Upper lobe of right lung (tissue), 1 donor: ENCODE measurements at places on chromosomes 5 and 9.
A peak's percentile ranks its signal among the peaks of the same experiment; 100 is the strongest.

- no peak for DNase-seq
These were observed 2.5 kb downstream of the FEM1C start for GRCh38 chr5:115542086-115542485.

DNA sequence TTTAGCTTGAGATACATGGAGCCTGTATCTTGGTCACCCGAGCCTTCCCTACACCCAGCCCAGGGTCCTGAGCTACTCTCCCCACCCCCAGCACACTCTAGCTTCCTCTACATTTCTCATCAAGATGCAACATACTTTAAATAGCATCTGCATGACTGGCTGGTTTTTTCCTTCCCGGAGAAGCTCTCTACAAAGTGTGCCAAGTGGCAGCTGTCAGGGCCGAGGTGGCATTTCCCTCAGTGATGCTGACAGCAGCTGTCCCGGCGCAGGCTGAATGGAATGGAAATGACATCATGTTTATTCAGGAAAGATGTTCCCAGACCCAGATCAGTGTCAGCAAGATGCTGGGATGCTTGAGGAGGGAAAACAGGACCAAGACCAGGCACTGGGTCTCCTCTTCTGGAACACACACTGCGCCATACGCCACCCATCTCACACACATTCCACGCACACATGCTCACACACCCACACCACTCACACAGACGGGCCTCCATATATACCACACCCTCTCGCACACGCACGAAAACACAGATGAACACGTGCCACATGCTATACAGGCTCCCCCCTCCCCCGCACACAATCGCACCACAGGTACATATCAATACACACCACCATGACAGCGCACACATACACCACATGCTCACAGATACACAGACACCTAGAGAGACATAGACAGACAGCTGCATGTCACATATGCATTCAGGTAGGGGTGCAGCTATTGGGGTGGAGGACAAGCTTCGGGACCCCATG, 67.8 kb downstream of the LHX2 start:
- DNase-seq, result no peak

DNA sequence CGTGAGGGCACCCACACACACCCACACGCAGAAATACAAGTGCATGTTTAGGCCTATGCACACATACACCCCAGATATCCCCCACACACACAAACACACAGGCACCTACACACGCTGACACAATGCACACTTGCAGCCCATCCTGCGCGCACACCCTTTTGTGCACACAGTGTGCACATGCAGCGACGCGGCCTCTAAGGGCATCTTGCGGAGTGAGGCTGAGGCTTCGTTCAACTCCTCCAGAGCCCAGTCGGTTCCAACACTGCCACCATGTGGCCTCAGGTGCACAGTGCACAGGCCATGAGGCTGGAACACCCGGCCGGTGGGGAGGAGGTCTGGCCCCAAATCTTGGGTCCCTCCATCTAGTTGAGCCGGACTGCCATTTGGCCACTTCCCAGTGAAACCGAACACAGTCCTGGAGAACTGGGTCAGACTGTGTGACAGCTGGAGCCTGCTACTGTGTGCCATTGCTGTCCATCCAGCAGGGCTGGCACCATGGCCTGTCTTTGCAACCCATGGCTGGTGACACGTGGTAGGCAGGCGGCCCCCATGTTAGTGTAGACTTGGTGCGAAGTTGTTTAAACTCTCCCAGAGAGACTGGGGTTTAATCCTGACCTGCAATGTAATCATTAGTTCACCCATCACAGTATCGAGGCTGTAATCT, 97.7 kb upstream of the MVB12B start:
- DNase-seq, result peak; percentile 87

DNA sequence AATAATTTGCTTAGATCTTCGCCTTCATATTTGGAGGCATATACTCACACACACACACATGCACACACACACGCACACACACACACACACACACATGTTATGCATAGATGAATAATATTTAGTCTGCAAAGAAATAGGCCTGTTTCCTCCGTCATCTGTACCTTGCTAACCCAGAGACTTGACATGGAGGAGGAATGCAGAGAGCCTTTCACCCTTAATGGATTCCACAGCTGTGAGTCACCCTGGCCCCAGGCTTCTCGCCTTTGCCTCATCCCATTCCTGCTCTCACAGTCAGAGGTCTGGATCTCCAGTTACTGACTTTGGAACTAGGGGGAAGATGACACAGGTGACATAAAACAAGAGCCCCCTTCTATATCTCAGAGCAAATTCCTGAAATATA, 29.7 kb downstream of the ZNF462 start:
- DNase-seq, result no peak

DNA sequence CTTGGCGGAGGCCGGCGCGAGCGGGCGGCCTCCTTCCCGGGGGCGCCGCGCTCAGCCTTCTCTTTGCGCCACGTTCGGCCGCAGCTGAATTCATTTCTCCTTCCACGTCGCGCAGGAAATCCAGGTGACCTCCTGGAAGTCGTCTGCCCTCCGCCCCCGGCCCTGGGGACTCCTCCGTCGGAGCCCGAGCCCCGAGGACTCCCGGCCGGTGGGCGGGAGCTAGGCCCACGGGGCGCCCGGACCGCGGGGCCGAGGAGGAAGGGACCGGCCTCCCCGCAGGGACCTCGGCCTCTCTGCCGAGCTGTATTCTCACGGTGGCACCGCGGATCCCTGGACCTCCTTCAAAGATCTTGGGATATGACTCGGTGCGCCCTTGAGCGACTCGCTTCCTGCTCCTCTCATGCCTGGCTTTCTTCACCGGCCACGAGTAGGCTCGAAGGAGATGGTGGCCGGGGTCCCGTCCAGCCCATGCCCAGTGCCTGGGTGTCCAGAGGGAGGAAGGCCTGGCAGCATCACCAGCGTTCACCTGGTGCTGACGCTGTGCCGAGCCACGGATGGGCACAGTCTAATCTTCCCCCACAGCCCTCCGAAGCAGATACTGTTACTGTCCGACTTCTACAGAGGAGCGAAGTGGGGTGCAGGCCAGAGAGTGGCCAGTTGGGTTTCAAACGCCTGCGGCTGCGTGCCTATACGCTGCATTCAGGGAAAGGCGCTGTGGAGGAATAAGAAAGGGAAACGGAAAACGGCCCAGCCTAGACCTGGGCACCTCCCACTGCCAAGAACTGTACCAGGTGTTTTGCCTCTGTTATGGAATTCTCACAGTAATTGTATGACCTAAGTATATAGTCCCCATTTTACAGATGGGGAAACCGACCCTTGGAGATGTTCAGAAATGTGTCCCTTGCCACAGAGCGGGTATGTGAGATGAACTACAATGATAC, 47.3 kb downstream of the PAX5 start:
- peak; percentile 56 for DNase-seq

DNA sequence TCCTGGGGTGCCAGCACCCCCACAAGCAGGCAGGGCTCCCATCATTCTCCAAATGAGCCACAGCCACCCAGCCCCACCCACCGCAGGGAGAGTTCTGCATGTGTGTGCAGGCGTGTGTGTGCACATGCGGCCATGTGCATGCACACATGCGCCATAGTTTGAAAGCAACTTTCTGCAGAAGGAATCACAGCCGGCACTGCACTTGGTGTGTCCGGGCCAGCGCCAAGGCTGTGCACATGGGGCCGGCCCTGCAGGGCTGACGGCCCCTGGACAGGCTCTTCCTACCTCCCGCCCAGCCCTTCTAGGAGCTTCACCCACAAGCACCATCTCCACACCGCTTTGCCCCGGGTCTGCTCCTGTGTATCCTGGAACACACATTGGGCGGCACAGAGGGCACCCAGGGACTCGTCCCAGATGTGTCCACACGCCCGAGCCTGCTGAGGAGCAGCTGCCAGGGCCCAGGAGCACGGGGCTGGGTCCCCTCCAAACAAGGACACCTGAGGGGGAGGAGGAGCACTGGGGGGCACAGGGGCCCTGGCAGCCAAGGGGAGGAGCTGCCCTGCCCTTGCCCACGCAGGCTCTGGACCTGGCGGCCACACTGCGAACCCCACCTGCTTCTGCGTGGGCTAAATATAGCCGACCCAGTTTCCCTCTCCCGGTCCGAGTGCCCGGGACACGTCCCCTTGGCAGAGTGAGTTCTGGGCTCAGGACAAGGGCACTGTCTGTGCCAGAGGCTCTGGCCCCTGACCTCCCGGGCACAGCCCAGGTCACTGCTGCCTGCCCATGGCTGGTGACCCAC, 19.1 kb downstream of the TPPP start:
- DNase-seq, result peak; percentile 62

DNA sequence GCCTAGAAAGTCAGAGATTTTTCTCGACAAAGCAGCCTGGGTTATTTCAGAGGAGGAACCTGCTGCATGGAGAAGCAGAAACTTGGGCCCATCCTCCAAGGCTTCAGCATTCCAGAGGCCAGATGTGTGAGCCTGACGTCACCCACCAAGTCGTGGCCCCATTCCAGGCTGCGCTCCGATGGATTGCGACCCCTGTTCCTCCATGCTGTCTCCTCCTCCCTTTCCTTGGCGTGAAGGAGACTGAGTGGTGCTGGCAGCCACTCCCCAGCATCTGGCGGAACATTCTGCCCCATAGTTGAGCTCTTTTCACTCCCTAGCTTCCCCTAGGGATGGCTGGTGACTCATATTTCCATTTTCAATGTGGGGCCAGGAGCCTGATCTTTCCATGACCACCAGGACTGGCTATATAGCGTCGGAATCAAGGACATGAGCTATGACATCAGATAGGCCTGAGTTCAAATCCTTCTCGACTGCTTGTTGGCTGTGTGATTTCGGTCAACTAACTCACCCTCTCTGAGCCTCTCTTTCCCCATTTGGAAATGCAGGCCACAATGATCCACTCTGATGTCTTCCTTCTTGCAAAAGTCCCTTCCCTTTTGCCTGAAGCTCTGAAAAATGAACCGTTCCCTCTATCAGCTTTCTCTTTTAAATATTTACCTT, 24.5 kb upstream of the DUSP1 start:
- DNase-seq, result peak; percentile 83

GRCh38 chr5:100643473-100643872, 108.3 kb downstream of the FAM174A start:
- DNase-seq, result no peak

DNA sequence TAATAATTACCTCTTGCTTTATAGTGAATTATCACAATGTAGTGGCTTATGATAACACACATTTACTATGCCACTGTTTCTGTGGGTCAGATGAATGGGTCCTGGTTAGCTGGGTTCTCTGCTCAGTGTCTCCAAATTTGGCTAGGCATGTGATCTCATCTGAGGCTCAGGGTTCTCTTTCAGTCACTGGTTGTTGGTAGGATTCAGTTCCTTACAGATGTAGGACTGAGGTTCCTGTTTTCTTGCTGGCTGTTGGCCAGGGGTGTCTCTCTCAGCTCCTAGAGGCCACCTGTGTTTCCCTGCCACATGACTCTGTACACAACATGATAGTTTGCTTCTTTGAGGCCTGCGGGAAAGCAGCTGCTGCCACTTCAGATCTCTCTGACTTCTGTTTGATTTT, 7.1 kb downstream of the NFX1 start:
- DNase-seq, result no peak

GRCh38 chr5:113382731-113383130, 52.1 kb downstream of the TSSK1B start:
- no peak for DNase-seq

DNA sequence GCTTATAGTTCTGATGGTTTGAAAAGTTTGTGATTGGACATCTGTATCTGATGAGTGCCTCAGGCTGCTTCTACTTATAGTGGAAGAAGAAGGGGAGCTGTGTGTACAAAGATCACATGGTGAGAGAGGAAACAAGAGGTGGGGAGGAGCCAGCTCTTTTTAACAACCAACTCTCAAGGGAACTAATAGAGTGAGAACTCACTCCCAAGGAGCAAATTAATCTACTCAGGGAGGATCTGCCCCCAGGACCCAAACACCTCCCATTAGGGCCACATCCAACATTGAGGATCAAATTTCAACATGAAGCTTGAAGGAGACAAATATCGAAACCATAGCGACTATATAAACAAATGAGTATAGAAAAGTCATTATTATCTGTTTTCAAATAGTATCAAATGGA, 64.7 kb upstream of the PRLR start:
- DNase-seq, result no peak

- DNase-seq, result no peak
These were observed 109.9 kb downstream of the YIPF5 start for GRCh38 chr5:144060598-144060997.

- DNase-seq, result no peak
These were observed 54.8 kb upstream of the NKD2 start for GRCh38 chr5:953535-954449.

DNA sequence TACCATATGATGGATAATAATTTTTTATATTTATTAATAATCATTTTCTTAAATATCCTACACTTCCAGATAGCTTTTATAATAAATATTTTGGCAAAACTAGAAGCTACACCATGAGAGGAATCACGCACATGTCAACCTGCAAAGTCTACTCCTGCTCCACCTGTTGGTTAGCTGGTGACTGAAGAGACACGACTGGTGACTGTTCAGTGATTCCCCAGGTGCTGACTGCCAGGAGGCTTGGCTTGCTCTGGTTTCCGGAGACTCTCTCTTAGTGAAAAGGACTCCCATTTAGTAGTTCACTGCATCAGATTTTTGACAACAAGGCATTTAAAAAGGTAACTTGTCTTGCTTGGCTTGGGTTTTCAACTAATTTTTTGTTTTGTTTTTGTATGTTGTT, 20.9 kb downstream of the GZMA start:
- DNase-seq, result no peak

GRCh38 chr5:130025511-130025910, 121.2 kb downstream of the CHSY3 start:
- DNase-seq, result no peak

DNA sequence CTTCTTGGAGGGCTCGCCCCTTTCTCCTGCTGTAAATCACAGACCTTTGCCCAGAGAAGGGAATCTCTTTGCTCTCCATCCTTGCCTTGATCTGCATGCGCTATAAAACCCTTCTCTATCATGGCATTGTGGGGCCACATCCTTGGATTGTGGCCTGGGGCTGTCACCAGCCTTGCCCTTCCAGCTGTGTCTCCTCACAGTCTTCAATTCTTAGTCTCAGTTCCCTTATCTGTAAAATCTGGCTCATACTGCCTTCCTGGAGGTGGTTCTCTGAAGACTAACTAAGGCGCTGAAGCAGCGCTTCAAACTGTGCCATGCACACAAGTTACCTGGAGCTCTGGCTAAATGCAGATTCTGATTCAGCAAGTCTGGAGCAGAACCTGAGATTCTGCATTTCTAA, 53.4 kb upstream of the RARS1 start:
- no peak for DNase-seq

DNA sequence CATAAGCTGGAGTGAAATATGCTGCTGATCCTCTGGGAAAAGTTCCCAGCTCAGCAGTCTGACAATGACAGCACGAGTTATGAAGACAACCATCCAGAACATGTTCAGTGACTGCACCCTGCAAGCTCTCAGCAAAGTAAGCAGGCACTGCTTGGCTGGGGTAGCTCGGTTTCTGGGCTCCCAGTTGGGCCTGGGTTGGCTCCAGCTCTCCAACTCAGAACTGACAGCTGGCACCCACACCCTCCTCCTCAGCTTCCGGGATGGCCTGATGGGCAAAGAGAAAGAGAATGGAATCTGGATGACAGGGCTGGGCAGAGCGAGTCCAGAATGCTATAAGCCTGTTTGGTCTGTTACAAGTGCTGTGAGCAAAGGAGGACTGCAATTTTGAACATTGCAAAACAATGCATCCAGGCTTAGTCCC, 185.0 kb downstream of the CSNK1G3 start:
- no peak for DNase-seq
